ENCODE measurements at places on chromosomes 3 and 15.

GRCh38 chr15:49734831-49735508, 114.1 kb downstream of the DTWD1 start:
- DNase-seq = no peak

DNA sequence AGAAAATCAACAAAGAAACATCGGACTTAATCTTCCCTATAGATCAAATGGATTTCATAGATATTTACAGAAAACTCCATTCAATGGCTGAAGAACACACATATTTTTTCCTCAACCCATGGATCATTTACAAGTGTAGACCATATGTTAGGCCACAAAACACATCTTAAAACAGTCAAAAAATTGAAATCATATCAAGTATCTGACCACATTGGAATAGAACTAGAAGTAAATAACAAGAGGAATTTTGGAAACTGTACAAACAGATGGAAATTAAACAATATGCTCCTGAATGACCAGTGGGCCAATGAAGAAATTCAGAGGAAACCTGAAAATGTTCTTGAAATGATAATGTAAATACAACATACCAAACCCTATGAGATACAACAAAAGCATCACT, 323.1 kb upstream of the GPR149 start:
- no peak for DNase-seq

DNA sequence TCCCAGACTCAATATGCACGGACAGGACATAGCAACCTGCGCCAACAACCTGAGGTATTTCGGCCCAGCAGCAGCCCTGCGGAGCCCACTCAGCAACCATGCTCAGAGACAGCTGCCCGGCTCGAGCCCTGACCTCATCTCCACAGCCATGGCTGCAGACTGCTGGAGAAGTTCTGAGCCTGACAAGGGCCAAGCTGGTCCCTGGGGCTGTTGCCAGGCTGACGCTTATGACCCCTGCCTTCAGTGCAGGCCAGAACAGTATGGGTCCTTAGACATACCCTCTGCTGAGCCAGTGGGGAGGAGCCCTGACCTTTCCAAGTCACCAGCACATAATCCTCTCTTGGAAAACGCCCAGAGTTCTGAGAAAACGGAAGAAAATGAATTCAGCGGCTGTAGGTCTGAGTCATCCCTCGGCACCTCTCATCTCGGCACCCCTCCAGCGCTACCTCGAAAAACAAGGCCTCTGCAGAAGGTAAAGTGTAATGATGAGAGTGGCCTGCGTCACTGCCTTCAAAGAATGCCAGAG, 25.5 kb downstream of the TMEM41A start:
- no peak for DNase-seq

GRCh38 chr3:123660141-123660675, 75.4 kb upstream of the HACD2 start:
- no peak for DNase-seq

GRCh38 chr3:24937780-24938179, 443.1 kb upstream of the THRB start:
- no peak for DNase-seq

DNA sequence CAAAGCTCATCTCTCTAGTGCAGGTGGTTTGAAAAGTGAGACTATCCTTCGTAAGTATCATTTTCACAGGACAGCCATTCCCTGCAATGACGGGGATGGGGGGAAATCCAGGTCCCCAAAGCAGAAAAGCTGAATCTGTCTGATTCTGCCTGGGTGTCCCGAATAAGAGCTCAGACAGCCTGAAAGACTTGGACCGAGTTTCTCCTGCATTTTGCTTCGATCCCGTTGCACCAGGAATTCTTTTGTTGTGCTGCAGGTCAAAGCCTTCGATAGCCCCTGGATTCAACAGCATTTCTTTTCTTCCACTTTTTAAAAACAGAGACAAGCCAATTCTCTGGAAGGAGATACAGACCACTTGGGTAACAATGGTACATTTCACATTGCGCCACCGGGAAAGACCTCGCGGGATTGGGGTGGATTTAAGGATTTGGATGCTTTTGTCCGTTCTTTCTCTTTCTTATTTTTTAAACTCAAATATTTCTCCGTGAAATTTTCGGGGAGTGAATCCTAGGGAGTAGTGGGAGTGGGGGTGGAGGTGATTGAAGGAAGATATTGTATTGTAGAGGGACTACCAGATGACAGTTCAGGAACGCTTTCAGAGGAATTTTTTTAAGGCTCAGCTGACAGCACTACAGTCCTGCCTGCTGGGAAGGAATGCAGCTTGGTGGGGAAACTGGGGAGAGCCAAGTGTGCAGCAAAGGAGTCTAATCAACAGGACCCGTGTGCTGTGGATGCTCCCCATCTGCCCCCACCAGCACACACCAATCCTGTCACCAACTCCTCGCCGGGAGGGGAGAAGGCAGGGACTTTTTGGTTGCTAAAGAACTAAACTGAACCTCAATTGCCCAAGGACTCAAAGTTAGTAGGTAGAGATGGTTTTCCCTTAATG, 2.6 kb downstream of the SLITRK3 start:
- DNase-seq = no peak

DNA sequence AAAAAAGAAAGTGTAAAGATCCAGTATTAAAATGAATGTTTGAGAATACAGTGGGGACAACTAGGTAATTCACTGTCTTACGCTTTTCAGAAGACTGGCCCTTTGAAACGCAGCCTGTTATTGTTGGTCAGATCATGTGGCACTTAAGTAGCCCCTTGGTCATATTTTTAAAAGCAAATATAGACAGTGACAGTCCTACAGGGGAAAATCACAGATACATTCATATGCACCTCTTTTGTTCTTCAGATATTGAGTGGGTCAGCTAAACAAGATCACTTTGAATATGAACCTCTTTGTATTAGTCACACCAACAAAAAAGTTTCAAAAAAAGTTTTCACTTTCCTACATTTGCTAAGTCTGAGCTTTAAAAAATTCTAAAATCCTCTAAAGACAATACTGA, 36.0 kb downstream of the TIGIT start:
- DNase-seq = no peak

GRCh38 chr15:49462232-49462844, 39.3 kb downstream of the FGF7 start:
- no peak for DNase-seq

DNA sequence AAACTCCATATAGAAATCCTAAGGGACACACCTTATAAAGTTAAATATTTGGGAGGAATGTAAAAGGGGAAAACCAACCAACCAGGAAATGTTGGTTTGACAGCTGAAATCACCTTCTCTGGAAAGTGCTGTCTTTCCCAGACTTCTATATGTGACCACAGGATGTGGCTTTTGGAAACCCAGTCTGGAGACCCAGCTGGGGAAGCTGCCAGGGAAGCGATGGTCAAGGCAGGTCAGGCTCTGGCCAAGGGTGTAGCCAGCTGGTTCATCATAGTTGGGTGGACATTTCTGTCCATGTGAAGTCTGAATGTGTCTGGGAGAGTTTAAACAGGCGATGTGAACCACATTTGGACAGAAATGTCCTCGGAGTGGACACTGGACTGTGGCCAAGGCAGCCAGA, 73.9 kb downstream of the ARNT2 start:
- no peak for DNase-seq

All from NAMALWA (cell line).